ENCODE measurements at places on chromosomes 13 and 19.

- DNase-seq = peak; percentile 31
Observed at GRCh38 chr13:40271931-40272775, 394.3 kb downstream of the FOXO1 start.

- DNase-seq = peak; percentile 46
Observed at GRCh38 chr13:36822785-36823184, 3.8 kb downstream of the RFXAP start.

- peak; percentile 60 for DNase-seq
Observed at GRCh38 chr13:27309967-27310598, 39.5 kb downstream of the RASL11A start.

- no peak for DNase-seq
Observed at GRCh38 chr13:92407858-92408257, 818.7 kb upstream of the GPC6 start.

DNA sequence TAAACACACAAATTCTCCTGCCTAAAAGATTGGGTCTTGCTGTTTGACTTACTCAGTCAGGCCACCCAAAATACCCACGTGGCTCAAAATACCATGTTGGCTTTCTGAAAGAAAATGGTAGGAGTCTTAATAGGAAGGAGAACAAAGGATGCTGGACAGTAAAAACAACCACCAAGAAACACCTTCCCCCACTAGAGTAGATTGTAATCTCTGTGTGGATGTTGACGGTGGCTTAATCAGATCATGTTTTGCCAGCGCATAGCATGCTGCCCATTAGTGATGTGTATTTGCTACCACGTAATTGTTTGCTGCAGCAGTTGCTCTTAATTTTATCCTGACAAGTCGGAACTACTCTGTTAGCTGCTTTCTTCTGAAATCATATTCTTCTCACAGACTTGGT is 1229.3 kb upstream of the SLC10A2 start:
- no peak for DNase-seq

DNA sequence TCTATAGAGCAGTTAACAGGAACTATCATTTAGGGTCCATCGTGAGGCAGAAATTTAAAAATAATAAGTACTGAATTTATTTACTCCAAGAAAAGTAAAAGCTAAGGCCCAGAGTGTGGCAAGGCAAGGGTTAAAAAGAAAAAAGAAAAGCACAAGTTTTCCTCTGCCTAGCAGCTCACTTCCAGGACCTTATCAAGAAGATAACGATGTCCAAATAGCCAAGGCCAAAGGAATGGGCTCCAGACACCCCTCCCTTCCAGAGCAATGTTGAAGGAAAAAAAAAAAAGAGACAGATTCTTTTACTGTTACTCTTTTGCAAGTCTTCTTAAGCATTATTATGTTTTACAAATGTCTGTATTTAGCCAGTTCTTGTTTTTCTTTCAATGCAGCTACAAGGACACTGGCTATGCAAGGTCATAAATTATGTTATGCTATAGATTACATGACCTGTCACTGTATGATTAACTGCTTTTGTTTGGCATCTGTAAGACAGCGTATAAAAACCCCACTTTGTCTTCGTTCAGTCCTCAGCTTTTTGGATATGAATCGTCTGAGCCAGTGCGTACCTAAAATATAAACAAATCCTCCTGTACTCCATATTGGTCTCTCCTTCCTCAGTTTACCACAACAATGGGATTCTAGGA is 2.9 kb upstream of the ZNF700 start:
- DNase-seq = no peak

DNA sequence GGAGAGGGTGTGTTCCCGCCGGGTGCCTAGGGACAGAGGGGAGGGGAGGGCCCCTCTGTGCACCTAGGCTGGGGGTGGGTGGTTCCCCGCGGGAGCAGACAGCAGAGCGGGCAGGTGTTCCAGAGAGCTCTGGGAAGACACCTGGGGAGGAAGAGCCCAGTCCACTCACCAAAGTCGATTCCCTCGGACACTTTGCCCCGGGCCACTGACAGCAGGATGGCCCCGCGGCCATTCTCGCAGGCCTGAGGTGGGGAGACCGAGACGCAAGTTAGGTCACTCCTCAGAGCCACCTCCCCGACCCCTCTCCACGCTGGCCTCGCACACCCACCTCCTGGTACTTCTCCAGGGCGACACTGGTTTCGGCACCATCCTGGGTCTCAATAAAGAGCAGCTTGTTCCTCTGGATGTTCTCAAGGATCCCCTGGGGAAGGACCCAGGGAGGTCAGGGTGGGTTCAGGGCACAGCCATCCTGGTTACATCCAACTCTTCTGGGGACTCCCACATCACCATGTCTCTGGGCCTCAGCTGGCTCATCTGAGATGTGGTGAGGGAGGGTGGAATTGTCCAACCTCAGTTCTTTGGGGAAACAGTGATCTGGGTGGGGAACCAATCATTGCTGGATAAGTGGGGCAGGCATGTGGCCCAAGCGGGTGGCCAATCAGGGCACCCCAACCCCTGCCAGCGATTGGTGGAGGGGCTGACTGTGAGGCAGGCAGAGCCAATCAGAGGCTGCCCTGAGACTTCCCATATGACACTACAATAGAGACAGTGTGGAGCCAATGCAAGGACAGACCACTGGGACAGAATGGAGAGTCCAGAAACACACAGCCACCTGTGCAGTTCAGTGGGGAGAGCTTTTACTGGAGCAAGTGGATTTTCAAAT is 12.6 kb downstream of the KLC3 start:
- peak; percentile 23 for DNase-seq
